Cerebellar nuclear complex (tissue), 1 donor: ENCODE measurements at places on chromosomes 3 and 15.

GRCh38 chr15:85500729-85501128 is 120.3 kb downstream of the AKAP13 start:
- DNase-seq = no peak

DNA sequence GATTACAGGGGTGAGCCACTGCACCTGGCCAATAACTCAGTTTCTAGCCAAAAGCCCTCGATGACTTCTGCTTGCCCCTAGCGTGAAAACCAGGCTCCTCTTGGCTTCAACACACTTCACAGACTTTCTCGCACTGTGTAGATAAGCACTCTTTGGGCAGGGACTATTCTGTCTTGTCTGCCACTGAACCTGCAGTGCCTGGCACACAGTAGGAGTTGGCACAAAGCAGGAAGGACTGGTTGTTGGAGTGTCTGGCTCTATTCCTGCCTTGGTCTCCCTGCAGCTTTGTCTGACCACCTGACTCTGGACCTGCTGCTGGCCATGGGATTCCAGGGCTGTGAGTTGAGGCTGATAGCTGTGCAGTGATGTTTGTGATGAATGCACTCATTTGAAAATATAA is 46.4 kb upstream of the RGMA start:
- DNase-seq = no peak

DNA sequence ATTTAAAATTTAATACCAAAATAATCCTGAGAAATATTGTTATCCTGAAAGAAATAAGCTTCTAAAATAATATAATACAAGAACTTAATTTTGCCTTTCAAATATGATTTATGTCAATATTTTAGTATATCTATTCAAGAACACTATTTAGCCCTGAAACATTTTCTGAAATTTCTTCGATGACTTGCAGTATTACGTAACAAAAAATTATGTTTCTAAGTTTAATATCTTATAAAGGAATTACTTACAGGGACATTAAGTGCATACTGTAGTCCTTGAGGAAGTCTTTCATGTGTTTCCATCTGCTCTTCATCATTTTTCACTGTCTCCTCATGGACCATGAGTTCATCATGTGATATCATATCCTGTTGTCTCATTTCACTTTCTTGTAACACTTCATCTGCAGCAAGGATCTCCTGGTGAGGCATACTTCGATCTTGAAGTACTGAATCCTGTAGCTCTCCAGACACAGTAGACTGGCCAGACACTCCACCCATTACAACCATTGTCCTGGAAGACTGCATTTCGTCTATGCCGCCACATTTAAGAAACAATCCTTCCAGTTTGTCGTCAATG is 62.0 kb downstream of the ZNF148 start:
- no peak for DNase-seq

GRCh38 chr15:78350058-78350457 is 9.9 kb downstream of the CRABP1 start:
- no peak for DNase-seq

DNA sequence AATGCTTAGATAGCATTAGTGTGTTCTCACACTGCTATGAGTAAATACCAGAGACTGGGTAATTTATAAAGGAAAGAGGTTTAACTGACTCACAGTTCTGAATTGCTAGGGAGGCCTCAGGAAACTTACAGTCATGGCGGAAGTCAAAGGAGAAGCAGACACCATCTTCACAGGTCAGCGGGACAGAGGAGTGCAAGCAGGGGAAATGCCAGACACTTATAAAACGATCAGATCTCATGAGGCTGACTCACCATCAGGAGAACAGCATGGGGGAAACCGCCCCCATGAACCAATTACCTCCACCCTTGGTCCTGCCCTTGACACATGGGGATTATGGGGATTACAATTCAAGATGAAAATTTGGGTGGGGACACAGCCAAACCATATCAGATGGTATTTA is 381.5 kb upstream of the DPPA4 start:
- no peak for DNase-seq
